ENCODE measurements at places on chromosomes 1 and 21.
A peak's percentile ranks its signal among the peaks of the same experiment; 100 is the strongest.

- no peak for DNase-seq
Measured at GRCh38 chr1:29532751-29533150, 296.4 kb downstream of the PTPRU start.

DNA sequence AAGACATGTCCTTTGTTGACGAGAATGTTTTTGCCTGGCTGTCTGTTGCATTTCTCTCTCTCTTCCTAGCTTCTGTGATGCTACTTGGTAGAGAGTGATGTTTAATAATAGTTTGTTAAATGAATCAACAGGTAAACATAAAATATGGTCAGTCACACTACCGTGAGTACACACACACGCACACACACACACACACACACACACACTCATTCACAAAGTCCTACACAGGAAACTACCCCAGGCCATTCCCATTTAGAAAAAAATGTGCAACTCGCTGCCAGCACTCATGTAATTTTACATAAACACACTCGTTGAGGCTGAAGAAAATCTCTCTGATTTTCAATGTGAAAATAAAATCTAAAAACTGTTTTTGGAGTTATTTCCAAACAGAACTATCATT lies 38.7 kb downstream of the RUNX1 start:
- no peak for DNase-seq

DNA sequence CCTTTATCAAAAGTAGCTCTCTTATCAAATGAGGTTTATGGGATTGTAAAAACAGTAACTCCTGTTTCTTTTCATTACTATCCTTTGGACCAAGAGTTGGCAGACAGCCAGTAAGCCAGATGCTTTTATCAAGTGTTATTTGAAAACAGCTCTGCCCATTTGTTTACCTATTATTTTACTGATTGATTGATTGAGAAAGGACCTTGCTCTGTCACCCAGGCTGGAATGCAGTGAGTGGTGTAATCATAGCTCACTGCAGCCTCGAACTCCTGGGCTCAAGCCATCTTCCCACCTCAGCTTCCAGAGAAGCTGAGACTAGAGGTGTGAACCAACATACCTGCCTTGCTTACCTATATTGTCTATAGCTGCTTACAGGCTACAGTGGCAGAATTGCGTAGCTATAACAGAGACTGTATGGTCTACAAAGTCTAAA lies 3.6 kb downstream of the PRKAB2 start:
- peak; percentile 64 for DNase-seq

DNA sequence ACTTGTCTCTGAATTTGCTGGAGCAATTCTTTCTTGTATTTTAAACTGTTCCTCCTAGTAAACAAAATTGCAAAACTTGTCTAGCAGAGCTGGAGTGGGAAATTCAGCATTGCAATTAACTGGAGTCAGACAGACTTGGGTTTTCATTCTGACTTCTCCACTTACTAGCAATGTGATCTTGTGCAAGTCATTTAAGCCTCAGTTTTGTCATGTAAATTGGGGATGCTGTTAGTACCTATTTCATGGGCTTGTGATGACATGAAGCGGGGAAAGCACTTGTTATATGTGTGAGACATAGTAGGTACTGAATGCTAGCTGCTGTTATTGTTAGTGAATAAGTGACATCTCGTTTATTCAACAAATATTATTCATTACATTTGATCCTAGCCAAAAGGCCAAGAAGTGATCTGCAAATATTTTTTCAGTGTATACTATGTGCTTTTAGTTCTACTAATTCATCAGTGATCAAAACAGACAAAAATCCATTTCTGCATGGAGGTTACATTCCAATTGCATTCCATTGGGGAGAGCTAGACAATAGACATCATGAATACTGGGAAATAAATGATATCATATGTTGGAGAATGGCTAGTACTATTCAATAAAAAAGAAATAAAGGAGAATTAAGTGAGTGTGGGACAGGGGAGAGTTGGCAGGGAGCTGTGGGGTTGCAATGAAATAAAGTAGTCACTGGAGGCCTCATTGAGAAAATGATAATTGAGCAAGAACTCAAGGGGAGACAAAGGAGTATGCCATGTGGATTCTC lies 47.1 kb downstream of the CACHD1 start:
- no peak for DNase-seq

GRCh38 chr1:76154206-76154956 lies 79.8 kb downstream of the ST6GALNAC3 start:
- peak; percentile 81 for DNase-seq

DNA sequence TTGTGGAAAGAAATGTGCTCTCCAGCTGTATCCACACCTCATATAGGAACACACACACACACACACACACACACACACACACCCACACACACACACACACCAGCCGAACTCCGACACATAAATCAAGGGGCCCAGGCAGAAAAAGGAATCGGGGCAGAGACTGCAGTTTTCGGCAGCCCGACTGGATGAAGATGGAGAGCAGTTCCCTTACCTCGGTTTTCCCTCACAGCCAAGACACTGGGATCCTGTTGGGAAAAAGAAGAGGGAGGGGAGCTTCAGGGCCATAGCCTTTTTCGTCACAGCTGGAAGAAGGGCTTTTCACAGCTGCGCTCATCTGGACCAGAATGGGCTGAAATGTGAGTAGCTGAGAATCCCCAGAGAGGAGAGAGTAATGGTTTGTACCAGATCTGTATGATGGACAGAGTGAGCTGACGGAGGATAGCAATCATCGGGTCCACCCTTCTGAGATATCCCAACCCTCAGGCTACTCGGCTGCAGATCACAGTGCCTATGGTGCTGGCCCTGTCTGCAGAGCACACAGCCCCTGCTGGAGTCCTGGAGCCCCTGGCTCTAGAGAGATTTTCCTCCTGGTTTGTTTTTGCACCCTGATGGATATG lies 37.7 kb downstream of the PIK3C2B start:
- no peak for DNase-seq

GRCh38 chr1:232986527-232986922 lies 36.1 kb downstream of the NTPCR start:
- no peak for DNase-seq

- no peak for DNase-seq
Measured at GRCh38 chr1:47676311-47677054, 238.6 kb downstream of the FOXD2 start.

DNA sequence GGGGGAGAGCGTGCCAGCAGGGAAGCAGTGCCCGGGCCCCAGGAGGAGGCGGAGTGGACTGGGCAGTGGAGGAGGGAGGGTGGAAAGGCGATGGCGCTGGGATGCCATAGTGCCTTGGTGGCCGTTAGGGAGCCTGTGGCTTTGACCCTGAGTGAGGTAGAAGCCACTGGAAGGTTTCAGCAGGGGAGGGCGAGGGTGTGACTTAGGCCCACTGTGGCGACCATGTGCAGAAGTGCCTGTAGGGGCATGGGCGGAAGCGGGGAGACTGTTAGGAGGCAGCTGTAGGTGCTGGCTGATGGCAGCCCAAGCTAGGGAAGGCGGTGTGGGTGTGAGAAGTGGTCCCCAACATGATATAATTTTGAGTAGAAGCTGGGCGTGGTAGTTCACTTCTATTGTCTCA lies 28.2 kb downstream of the LHX4 start:
- no peak for DNase-seq

DNA sequence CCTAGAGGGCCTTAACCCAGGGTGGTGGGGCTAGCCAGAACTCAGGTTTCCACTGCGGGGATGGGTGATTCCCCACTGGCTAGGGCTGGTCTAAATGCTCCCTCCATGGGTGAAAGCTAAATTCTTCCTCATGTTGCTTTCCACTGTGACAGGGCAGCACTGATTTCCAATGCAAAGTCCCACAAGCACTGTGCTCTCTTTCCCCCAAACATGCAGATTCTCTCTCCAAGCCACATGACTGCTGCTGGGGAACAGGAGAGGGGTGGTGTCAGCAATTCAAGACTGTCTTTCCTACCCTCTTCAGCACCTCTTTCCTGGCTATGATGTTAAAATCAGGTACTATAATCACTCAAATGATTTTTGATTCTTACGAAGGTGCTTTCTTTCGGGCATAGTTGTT lies 215.5 kb downstream of the RWDD3 start:
- DNase-seq, result no peak

DNA sequence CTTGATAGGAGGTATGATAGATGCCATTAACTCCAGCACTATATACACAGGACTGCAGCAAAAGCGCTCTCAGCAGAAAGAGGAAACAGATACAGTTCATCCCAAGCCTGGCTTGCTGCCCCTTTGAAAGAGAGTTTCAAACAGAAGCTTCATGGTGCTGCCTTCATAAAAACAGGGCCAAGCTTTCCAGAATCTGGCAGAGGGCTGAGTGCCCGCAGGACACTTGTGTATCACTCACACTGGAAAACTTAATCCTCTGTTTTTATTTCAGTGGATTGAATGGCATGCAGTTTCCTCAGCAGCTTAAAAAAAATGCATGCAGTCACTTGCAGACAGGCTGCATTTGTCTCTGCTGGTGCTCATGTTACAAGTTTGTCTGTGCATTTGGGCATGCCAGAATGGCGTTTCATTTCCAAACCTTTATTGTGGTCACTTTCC lies 40.4 kb downstream of the KCNJ15 start:
- DNase-seq, result peak; percentile 56

DNA sequence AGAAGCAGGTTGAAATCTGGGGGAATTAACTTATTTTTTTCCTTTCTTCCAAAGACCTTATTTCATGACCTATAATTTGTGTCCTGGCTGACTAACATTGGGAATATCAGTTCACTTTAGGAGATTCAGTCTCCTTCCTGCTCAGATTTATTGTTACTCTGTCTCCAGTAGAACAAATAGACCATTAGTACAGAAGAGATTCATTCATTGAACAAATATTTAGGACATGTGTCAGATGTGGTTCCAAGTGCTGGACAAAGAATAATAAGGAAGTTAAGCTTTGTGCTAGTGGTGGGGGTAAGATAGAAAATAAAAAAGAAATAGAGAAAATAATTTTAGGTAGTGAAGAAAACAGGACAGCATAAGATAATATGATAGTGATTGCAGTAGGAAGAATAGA lies 20.3 kb downstream of the ZMYM4 start:
- DNase-seq, result no peak

- no peak for DNase-seq
Measured at GRCh38 chr1:97806326-97806725, 114.5 kb downstream of the DPYD start.

- DNase-seq, result no peak
Measured at GRCh38 chr1:63640633-63641567, 47.7 kb downstream of the PGM1 start.

DNA sequence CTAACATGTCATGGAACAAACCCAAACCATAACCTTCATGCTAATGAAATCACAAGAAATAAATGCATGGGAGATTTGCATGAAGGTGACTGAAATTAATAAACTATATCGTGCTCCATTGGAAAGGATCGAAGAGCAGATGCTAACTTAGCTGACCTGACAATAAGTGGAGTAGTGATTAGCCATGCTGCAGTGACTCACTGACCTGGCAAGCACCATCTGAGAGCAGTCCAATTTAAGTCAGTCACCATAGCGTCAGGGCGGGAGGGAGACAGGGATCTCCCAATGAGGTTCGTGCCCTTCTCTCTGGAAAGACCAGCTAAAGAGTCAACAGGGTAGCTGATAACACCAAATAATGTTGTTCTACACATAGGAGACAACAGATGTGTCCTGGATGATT lies 21.5 kb downstream of the OLIG2 start:
- DNase-seq, result peak; percentile 77

GRCh38 chr1:185108321-185108720 lies 48.4 kb downstream of the TRMT1L start:
- DNase-seq, result no peak

DNA sequence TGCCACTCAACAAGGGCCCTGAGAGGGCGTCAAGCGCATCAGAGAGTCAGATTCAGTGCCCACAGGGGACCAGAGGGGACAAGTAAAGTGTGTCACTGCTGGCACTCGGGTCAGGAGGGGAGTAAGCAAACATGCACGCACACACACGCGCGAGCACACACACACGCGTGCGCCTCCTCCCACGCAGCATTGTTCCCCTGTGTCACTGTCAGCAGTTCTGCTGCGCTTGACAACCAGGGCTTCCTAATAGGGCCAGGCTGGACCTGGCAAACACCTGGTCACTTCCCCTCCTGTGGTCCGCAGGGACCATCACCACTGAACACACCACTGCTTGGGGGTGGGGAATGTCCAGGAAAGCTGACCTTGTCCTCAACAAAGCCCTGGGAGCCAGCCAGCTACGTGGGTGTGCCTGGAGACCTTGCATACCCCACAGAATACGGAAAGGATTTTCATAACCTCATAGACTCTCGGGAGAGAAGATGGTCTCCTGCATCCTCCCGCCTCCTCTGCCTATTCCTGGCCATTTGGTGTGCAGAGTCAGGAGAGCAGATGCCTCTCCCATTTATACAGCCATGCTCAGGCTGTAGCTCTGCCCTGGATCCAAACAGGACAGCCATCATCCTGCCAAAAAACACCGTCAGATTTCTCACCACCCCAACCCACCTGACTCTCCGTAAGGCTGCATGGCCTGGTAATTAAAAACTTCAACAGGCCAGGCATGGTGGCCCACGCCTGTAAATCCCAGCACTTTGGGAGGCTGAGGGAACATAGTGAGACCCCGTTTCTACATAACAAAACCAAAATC lies 73.2 kb downstream of the SSBP3 start:
- no peak for DNase-seq

DNA sequence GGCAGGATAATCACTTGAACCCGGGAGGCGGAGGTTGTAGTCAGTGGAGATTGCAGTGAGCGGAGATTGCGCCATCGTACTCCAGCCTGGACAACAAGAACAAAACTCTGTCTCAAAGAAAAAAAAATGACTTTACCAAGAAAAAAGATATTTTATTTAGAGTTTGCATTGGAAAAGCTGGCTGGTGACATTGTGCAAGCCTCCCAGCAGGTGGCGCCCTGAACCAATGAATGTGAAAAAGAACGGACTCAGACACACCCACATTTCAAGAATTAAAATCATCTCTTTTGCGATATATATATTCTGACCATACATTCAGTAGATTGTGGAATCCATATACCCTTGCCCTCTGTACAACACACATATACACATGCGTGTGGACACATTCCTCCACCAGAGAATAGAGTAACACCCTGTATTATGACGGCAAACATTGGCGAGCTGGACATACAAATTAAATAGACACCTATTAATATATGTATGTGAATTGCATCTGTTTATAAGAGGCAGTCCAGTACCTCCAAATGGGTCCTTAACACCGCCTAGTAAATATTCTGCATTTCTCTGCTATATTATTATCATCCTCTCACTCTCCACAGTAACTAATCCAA lies 39.0 kb upstream of the CADM3 start:
- DNase-seq, result peak; percentile 92

GRCh38 chr1:185477638-185478580 lies 160.9 kb upstream of the IVNS1ABP start:
- DNase-seq, result peak; percentile 48

DNA sequence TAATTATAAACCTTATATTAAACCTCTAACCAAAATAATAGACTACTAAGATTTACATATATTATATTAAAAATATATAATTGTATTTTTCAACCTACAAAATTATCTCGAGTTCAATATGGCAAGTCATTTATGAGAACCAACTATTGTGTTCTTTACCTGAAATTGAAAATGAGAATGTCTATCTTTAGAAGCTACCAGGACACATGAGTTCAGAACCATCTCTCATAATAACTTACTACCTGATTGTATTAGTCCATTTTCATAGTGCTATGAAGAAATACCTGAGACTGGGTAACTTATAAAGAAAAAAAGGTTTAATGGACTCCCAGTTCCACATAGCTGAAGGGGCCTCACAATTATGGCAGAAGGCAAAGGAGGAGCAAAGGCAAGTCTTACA lies 6.8 kb downstream of the HAO2 start:
- DNase-seq, result no peak

All from MCF 10A (cell line).